ENCODE measurements at places on chromosomes 5 and 9.

DNA sequence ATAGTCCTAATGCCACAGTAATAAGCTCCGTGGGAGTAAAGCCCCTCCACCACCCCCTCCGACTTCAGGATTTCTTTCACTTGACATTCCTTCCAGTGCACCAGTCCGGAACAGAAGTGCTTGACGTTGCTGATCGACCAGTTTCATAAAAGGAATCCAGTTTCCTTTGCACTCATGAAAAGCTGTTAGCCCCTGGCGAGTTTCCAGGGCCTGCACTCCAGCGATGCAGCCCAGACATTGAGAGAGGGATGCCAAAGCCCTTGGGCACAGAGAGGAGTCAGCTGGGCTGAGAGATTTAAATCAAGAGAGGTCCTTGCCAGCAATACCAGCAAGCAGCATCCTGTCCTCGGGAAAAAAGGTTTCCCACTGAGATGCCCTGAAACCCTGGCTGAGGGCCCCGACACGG is 170.1 kb downstream of the GABBR2 start:
- DNase-seq: peak; percentile 65

DNA sequence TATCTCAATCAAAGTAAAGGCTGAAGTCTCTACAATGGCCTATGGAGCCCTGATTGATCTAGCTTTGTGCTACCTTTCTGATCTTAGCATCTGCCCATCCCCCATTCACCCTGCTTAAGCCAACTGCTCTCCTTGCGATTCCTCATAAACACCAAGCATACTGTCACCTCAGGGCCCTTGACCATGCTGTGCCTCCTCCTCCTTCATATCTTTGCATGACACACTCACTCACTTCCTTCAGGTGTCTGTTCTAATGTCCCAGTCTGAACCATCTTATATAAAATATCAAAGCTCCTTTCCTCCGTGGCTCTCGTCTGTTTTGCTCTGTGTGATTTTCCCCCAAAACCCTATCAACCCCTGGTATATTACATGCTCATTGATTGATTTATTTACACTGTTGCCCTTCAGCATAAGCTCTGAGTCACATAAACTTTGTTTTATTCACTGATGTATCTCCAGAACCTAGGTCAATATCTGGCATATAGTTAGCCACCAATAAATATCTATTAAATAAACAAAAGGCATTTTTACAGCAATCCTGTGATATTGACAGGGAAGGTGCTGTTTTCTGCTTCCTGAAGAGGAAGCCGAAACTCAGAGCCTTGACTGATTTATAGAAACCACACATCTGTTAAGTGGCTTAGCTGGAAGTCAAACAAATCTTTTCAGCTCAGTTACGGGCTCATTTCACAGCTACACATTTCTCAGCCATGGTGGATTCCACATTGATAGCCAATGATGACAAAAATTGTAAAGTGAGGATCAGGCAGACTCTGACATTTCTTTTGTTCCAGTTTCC is 103.6 kb downstream of the BOD1 start:
- DNase-seq: no peak

DNA sequence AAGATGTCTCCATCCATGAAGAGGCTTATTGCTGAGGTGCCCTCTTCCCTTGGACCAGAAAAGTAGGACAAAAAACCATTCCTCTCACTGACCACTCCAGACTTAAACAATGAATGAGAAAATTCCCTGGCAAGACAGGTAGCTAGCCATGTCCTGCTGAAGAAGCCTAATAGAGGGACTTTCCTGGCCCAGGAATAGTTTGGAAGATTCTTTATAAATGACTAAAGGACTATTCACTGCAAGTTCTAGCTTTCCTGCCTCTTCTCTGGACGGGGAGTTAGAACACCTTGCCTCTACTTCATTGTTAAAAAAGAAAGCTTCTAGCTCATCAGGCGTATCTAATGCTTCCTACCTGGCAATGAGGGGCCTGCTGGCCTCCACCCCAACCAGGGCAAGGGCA is 153.6 kb downstream of the NR3C1 start:
- peak; percentile 36 for DNase-seq

- DNase-seq: no peak
Measured at GRCh38 chr5:132427281-132428146, 58.0 kb downstream of the SLC22A5 start.

GRCh38 chr5:1390861-1391600 is 46.1 kb upstream of the CLPTM1L start:
- DNase-seq: no peak

DNA sequence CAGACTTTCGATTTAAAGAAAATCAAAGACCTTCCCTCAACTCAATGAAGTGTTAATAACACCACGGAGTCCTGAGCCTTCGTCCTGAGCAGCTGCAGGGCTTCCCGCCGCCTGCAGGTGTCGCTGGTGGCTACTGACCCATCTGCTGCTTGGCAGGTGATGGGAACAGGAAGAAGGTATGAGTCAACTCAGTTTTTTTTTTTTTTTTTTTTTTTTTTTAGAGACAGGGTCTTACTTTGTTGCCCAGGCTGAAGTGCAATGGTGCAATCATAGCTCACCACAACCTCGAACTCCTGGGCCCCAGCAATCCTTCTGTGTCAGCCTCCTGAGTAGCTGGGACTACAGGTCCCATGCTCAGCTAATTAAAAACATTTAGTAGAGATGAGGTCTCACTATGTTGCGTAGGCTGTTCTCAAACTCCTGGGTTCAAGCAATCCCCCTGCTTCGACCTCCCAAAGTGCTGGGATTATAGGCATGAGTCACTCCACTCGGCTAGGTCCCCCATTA is 185.7 kb upstream of the IL12B start:
- DNase-seq: peak; percentile 39

- no peak for DNase-seq
Measured at GRCh38 chr5:72465066-72465465, 42.1 kb downstream of the ZNF366 start.

DNA sequence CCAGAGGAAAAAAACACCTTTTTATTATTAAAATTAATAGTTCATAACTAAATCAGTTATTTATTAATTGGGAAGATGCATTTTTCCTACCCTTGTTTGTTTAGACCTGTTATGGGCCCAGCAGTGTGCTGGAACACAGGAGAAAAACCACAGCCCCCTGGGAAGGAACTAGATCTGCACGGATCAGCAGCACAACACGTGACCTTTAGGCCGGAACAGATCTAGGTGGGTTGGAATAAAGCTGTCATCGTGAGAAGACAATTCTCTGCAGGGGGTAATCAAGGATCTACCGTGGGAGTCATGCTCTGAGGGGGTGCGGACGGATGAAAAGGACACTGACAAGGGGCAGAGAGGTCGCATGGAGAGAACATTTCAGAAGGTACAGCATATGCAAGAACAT is 95.8 kb upstream of the SPATA31C2 start:
- DNase-seq: no peak

GRCh38 chr5:15496886-15497285 is 3.1 kb upstream of the FBXL7 start:
- no peak for DNase-seq

- DNase-seq: peak; percentile 59
Measured at GRCh38 chr5:140632366-140633020, 482 bp downstream of the CD14 start.

- peak; percentile 26 for DNase-seq
Measured at GRCh38 chr9:88536023-88536324, 996 bp downstream of the NXNL2 start.

DNA sequence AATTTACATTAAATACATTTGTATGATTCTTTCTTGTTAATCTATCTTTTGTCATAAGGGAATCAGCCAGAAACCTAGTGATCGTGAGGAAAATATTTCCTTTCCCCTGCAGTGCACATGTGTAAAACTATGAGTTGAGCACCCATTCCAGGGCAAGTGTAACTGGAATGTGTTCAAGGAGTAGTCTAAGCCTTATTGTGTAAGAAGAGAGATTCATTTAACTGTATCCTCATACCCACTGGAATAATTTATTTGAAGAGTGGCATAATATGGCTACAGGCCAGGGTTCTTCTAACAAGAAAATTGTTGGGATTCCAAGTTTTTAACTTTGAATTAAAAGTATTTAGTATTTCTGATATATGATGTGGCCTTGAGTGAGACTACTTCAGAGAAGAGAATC is 1692.7 kb downstream of the EFNA5 start:
- DNase-seq: no peak

GRCh38 chr9:89449261-89449671 is 48.6 kb downstream of the SEMA4D start:
- DNase-seq: no peak

DNA sequence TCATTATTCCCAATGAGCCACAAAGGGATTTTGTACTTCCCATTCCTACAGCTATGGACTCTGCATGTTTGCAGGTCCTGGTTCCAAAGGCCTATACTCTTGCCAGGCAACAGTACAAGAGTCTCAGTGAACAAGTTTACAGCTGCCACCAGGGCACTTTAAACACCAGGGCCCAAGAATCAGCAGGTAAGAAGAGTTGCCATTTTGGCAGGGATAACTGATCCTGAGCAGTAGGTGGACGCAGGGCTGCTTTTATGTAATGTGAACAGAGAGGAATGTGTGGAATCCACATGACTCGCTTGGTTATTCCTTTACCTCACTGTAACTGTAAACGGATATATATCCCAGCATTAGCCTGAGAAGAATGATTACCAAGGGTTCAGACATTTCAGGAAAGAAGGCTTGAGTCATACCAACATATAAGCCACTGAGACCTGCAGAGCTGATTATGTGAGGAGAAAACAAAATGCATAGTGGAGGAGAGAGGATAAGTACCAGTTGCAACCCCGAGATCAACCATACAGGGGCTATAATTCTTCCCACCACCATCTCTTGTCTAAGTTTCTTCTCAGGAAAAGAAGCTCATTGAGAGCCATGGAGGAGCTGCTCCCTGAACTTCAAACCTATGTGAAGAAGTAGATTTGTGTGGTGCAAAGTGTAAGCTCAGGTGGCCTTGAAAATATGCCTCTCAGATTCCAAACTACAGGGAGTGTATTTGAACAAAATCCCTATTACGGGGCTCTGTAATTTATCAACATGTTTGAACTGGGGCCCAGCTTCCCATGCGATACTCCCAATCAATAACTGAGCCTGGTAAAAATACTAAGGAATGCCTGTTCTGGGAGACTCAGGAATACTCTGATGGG is 24.6 kb downstream of the RAPGEF6 start:
- DNase-seq: peak; percentile 95

DNA sequence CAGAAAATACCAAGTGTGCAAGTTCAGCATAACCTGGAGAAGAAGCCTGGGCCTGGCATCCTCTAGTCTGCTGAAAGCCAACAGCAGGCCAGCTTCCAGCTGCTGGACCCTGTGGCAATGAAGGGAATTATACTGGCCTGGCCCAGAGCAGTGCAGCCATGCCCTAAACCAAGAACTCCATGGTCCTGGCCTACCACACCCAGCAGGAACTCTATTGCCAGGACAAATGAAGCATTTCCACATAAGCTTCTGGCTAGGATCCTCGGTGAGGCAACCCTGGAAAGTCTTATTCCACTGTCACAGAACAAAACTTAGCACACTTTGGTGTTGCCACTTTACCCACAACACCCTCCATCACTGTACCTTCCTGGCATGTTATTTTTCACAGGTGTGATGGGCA is 35.5 kb downstream of the CDK5RAP2 start:
- no peak for DNase-seq

DNA sequence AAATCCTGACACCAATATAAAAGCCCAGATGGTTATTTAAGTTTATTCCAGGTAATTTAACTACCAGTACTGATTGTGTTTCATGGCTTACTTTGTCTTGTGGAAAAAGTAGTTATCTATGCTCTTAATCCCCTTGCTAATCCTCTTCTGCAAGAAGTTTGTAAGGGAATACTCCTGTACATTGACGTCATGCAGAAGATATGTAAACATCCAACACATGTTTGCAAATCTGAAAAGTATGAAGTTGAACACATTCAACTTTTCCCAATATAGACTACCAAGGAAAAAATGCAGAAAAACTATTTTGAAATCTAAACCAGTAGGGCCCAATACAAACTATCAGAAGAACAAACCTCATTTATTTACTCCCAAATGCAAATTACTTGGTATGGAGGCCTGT is 56.3 kb upstream of the ELL2 start:
- DNase-seq: peak; percentile 84

- no peak for DNase-seq
Measured at GRCh38 chr5:2742921-2743679, 8.4 kb downstream of the IRX2 start.

GRCh38 chr5:139759219-139759721 is 36.3 kb upstream of the PSD2 start:
- no peak for DNase-seq

GRCh38 chr5:90873033-90873517 is 314.5 kb downstream of the ADGRV1 start:
- DNase-seq: no peak

DNA sequence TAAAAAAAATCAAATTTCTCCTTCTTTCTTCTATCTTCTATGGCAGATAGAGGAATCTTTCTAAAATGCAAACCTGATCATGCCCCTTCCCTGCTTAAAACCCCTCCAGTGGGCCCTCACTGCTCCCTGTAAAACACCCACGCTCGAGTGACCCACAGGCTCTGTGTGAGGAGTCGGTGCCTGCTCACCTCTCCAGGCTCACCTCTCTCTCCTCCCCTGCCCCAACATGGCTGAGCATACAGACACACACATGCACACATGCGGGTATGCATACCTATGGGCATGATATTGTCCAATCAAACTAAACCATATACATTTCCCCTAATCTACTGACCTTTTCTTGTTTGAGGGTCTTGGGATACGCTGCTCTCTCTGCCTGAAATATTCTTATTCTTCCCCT is 40.8 kb upstream of the COL15A1 start:
- DNase-seq: no peak

GRCh38 chr5:139657363-139658321 is 9.5 kb downstream of the CXXC5 start:
- DNase-seq: peak; percentile 82

DNA sequence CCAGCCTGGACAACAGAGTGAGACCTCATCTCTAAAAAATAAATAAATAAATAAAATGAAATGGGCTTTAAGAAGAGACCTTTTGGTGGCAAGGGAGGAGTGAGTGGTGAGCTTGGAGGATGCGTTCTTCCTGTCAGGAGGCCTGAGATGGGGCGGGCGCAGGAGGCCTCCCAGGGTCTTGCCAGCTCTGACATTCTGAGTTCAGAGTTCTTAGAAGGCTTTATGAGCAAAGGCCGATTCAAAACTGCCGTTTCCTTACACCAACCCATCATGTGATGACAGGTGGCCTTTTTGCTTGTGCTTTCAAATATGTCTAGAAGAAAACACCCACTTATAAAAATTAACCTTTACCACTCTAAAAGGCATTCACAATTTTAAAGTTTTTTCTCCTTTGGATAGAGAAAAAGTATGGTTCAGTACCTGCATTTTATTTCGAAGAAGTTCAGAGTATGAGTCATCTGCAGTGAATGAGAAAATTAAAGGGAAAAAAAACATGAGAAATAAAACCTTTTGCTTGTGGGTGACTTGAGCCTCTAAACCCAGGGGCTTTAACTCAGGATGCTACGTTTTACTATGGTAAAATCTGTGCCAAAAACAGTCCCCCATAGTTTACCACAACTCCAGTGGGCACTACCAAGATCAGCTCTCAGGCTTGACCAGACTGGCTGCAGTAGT is 157.4 kb upstream of the OTULINL start:
- DNase-seq: no peak

- peak; percentile 90 for DNase-seq
Measured at GRCh38 chr5:54807421-54807820, 178.0 kb downstream of the ESM1 start.

Data from astrocyte (in vitro differentiated cells and primary cell).